GM12878 (cell line): ENCODE measurements at places on chromosomes 3 and 15.

DNA sequence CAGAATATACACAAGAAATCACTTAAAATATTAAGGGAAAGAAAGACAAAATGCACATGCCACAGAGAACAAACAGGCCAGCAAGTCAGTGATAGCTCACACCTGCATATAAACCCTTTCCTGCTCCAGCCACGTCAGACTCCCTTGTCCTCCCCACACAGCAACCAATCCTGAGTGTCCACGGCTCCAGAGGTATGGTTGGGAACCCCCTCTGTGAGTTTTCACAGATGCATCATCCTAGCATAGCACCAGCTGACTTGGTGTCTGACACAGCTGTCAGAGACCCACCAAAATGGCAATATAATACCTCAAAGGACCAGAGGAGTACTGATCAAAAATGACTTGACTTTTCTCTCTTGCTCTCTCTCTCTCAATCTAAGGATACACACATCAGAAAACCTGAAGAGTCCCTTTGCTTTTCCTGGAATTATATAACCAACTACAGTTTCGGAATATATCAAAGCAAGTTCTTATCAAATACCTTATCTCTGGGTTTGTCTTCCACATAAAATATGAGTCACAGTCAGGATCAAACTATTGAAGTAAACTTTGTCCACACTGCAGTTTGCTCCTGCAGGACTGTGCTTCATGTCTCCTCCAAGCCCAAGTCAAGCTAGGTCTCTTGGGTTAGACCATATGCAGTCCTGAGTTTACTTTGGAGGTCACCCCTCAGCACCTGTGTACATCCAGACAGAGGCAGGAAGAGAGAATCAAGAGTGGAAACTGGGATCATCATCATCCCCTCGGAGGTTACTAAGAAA, 187.1 kb upstream of the THBS1 start:
- no peak for DNase-seq

GRCh38 chr3:119211193-119211592, 29.5 kb downstream of the B4GALT4 start:
- no peak for DNase-seq

DNA sequence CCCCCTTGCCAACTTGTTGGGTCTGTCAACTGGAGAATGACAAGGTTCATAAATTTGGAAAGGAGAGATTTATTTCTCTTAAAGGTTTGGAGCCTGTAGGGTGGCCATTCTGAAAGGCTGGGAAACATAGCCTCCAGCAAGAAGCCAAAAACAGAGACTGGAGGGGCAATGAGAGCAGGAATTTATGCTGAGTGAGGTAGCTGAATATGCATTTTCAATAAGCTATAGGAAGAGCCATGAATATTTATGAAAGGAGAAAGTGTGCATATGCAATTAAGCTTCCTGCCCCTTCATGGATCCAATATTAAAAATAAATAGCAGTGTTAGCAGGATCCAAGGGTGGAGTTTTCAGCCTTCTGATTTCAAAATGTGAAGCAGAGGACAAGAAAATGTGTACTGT, 306.1 kb upstream of the LRRC3B start:
- no peak for DNase-seq

DNA sequence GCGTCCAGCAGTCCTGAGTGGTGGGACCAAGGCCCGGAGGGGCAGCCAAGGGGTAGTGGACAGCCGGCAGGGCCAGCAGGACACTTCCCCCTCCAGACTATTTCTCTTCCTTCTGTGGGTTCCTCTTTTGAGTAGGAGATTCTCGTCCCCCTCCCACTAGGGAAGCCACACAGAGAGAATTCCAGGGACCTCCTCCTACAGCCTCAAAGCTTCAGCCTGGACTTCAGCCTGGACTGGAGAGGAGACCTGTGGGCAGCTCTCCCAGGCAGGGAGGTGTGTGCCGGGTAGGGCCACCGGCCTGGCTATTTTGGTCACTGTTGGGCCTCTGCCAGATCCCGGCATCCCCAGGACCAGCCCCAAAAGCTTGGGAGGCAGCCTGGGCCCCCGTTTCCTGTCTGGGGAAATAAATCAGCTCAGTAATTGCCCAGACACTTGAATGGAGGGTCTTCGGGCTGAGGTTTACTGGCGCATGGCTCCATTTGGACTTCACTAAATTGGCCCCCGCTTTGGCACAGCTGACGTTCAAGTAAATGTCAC, 1.3 kb downstream of the SLC6A6 start:
- DNase-seq, result no peak

DNA sequence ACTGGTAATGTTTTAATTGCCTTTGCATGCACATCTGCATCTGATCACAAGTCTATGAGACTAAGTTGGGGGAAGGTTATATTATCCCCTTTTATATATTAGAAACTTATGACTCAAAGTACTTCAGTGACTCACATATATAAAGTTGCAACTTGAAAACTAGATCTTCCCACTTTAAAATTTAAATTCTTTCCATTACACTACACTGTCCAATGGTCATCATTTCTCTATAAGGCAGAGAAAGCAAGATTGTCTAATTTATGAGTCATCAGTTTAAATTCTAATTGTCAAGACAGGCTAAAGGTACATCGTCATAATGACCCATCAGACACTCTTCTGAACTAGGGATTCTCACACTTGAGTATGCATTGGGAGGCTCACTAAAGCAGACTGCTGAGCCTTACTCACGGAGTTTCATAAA, 37.9 kb downstream of the CPA3 start:
- no peak for DNase-seq
